ENCODE measurements at places on chromosomes 12 and 14.

GRCh38 chr12:41058266-41058665, 129.9 kb upstream of the PDZRN4 start:
- H3K4me3 ChIP-seq, result no peak overlapping the region
- no peaks in the 10 kb centered on the region for H3K27me3 ChIP-seq
- DNase-seq, result no peak
- no peaks in the 10 kb centered on the region for H3K4me1 ChIP-seq

DNA sequence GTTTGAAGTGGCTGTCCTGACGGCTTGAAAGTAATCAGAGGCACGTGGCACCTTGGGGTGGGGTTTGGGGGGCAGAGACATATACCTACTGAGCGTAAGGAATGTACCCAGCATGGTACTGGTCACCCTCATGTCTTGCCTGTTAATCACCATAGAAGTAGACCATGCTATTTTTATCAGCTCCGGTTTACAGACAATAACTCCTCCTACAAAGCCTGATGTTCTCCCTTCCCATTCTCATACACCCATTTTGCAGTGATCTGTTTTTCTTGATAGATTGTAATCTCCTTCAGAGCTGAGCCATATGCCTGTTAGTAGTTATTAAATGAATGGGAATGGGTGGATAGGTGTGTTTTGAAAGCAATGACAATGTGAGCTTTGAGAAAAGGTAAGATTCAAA, 10.5 kb downstream of the EVL start:
- peak overlapping the region; percentile 95 for H3K27ac ChIP-seq
- H3K4me1 ChIP-seq, result peaks cover 88% of the 10 kb centered on the region
- H3K27me3 ChIP-seq, result no peaks in the 10 kb centered on the region

DNA sequence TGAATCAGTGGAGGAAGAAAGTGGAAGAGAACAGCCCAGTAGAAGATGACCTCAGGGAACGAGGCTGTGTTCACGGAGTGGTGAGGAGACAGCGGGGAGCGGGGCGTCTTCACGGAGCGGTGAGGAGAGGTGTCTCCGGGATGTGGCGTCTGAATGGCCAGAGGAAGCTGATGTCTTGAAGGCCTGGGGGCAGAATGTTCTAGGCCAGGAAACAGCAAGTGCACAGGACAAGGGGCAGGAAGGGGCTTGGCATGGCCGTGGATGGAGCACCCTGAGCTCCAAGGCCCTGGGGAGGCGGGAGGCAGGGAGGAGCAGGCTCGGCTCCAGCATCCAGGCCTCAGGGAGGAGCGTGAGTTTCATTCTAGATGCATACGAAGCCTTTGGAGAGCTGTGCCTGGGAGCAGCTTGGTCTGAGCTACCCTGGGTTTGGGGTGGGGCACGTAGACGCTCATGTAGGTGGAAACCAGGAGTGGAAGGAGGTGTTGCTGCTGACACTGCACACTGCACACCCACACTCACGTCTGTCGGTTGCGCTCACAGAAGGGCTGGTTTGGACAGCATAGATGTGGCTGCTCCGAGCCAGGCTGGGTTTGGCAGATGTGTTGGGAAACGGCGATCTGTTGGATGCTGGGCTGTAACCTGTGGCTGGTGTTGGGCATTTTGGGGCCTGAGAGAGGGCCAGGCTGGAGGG, 131.6 kb downstream of the ADGRD1 start:
- no peak overlapping the region for H3K4me3 ChIP-seq
- H3K4me1 ChIP-seq, result peaks cover 2% of the 10 kb centered on the region
- H3K36me3 ChIP-seq, result no peaks in the 10 kb centered on the region
- peaks cover 10% of the 10 kb centered on the region for H3K27me3 ChIP-seq
- DNase-seq, result no peak

DNA sequence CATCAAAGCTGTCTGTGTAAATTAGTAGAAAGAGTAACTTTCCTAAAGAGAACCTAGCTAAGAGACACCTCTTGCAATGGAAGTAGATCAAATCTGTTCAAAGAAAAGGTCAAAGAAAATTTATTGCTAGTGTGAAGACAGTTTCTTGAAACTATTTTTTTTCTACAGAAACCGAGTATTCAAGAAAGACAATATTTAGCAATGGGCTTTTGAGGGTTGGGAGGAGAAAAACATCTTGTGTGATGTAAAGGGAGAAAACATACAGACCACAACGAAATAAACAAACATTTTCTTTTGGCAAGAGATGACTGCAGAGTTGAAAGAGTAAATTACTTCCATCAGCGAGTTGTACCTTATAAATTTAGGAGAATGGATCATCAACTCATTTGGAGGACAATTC, 24.4 kb downstream of the NKX2-1 start:
- no peak overlapping the region for H3K27ac ChIP-seq
- no peak overlapping the region for H3K4me3 ChIP-seq
- H3K27me3 ChIP-seq, result peaks cover 54% of the 10 kb centered on the region

GRCh38 chr12:15649347-15649746, 139.8 kb downstream of the EPS8 start:
- H3K27me3 ChIP-seq, result no peaks in the 10 kb centered on the region
- no peaks in the 10 kb centered on the region for H3K36me3 ChIP-seq
- H3K27ac ChIP-seq, result no peak overlapping the region
- no peak overlapping the region for H3K4me3 ChIP-seq
- H3K4me1 ChIP-seq, result no peaks in the 10 kb centered on the region
- no peak for DNase-seq

- no peak overlapping the region for H3K27ac ChIP-seq
- no peak overlapping the region for H3K4me3 ChIP-seq
- H3K4me1 ChIP-seq, result peaks cover 3% of the 10 kb centered on the region
- no peak for DNase-seq
- H3K36me3 ChIP-seq, result no peaks in the 10 kb centered on the region
Observed at GRCh38 chr12:111312016-111312415, 56.9 kb downstream of the PHETA1 start.

GRCh38 chr14:60618241-60618640, 31.0 kb downstream of the SIX1 start:
- DNase-seq, result no peak
- H3K4me3 ChIP-seq, result no peak overlapping the region
- no peaks in the 10 kb centered on the region for H3K36me3 ChIP-seq
- peaks cover 5% of the 10 kb centered on the region for H3K4me1 ChIP-seq
